ENCODE measurements at places on chromosomes 6 and 20. TPM values are rescaled to one million over a fixed set of nuclear protein-coding genes. Genes with fewer than 3 reads are reported as not detected.
A peak's percentile ranks its signal among the peaks of the same experiment; 100 is the strongest.

DNA sequence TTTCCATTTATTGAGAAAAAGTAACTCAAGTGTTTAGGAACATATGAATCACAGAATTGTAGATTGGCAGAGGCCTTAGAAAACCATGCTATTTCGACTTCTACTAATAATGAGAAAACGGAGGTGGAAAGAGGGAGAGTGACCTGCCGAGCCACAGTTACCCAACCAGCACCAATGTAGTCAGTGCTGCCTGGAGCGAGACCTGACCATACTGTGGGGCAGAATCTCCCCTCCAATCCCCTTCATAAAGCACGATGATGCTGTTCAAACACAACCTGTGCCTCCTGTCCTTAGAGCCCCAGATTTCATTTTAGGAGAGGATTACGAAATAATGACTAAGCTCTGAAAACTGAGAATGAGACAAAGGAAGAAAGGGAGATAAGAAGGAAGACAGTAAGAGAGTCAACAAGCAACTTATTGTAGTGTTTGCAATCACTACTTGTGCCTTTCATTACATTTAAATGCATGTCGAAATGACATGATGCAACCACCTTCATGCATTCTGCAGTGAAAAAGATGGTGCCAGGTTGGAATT lies 70.6 kb downstream of the ATXN1 start:
- peaks cover 14% of the 10 kb centered on the region for H3K36me3 ChIP-seq
- H3K27me3 ChIP-seq, result no peaks in the 10 kb centered on the region
- peak overlapping the region; percentile 70 for H3K27ac ChIP-seq
- DNase-seq, result no peak

Gene MUC22
- total RNA-seq, result not detected

DNA sequence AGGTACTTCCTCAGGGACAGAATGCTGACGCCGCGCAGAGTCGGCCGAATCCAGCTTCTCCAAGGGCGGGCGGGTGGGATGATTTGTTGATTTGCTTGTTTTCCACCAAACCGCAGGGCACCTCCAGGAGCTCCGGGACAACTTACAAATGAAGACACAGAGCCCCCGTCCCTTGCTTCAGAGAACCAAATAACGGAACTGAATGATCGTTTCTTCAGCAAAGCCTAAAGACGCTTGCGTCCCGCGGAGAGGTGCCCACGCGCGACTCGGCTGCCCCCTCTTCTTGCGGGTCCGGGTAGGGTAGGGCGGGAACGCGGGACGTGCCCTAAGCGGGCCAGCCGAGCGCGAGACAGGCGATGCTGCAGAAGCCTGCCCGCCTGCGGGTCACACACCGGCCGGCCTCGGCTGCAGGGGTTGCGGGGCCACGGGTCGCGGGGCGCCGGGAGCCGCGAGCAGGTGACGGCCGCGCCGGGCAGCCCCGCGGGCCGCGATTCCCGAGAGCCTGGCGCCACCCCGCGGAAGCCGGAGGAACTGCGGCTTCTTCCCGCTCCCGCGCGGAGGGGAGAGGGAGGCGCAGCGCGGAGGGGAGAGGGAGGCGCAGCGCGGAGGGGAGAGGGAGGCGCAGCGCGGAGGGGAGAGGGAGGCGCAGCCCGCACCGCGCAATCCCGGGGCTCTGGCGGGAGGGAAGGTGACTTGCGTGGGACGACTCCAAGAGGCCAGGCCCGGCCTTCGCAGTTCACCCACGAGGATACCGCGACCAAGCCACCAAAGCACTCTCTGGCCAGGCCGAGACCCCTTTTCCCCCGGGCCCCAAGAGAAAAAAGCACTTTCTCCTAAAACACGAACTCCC lies 7.7 kb upstream of the FOXF2 start:
- no peak overlapping the region for H3K4me3 ChIP-seq
- H3K27ac ChIP-seq, result peak overlapping the region; percentile 5
- H3K27me3 ChIP-seq, result peaks cover 76% of the 10 kb centered on the region
- DNase-seq, result peak; percentile 79
- H3K36me3 ChIP-seq, result peaks cover under 1% of the 10 kb centered on the region
- H3K4me1 ChIP-seq, result peaks cover 22% of the 10 kb centered on the region

DNA sequence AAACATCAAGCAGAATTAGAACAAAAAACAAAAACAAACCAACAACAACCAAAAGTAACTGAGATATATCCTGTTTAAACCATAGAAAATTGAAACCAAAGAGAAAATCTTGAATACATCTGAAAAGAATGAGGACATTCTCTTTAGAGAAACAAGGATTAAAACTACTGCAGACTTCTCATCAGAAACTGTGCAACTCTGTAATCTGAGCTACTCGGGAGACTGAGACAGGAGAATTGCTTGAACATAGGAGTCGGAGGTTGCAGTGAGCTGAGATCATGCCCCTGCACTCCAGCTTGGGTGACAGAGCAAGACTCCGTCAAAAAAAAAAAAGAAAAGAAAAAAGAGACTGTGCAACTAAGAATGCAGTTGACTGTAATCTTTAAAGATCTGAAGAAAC lies 153.4 kb downstream of the SYNDIG1 start:
- no peak overlapping the region for H3K27ac ChIP-seq
- H3K4me3 ChIP-seq, result no peak overlapping the region
- H3K36me3 ChIP-seq, result no peaks in the 10 kb centered on the region
- no peak for DNase-seq
- peaks cover under 1% of the 10 kb centered on the region for H3K4me1 ChIP-seq

Gene RHAG
- not detected for total RNA-seq

DNA sequence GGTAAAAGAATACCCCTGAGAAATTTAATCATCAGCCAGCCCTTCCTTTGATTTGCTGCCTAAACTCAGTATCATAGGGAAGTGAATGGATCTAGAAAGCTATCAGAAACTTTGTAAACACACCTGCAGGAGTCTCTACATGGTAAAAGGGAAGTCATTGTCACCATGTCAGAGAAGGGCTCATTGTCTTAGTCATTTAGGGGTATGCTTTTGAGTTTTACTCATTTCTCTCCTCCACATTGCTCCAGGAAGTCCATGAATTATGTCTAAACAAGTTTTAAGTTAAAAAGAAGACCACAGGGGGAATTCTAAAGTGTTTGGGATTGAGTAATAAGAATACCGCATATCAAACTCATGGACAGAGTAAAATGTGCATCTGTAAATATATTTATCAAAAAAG lies 2.5 kb downstream of the SLC17A1 start:
- H3K36me3 ChIP-seq, result no peaks in the 10 kb centered on the region
- H3K4me1 ChIP-seq, result no peaks in the 10 kb centered on the region
- H3K27me3 ChIP-seq, result peaks cover 44% of the 10 kb centered on the region
- H3K27ac ChIP-seq, result no peak overlapping the region

- H3K4me1 ChIP-seq, result peaks cover 1% of the 10 kb centered on the region
- H3K36me3 ChIP-seq, result no peaks in the 10 kb centered on the region
- no peaks in the 10 kb centered on the region for H3K27me3 ChIP-seq
- H3K4me3 ChIP-seq, result no peak overlapping the region
- H3K27ac ChIP-seq, result no peak overlapping the region
- DNase-seq, result no peak
Measured at GRCh38 chr20:62322492-62323041, 19.8 kb downstream of the ADRM1 start.

GRCh38 chr6:168041928-168042327 lies 37.1 kb downstream of the FRMD1 start:
- H3K27ac ChIP-seq, result no peak overlapping the region
- H3K4me1 ChIP-seq, result no peaks in the 10 kb centered on the region
- no peaks in the 10 kb centered on the region for H3K36me3 ChIP-seq
- no peak for DNase-seq

Gene GLP1R
- not detected for total RNA-seq

Gene CDH22
- total RNA-seq, result not detected

Gene OXT
- 0.68 TPM for total RNA-seq

DNA sequence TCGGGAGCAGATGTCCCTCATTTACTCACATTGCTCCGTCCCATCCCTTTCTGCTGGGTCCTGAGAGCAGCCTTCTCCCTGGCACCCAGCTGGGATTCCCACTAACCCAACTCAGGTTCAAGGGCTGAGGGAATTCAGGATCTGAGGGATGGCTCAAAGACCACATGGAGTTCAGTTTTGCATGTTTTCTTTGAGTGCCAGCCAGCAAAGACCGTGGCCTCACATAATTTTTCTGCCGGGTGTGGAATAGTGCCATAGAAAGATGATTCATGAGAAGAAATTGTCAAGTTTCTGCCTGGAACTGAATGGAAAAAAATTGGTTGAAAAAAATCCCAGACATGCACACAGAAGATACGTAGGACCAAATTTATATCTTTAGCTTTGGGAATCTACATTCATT lies 168.6 kb downstream of the CD83 start:
- H3K4me1 ChIP-seq, result peaks cover 20% of the 10 kb centered on the region
- no peak overlapping the region for H3K4me3 ChIP-seq
- H3K36me3 ChIP-seq, result peaks cover 3% of the 10 kb centered on the region
- no peak overlapping the region for H3K27ac ChIP-seq
- no peak for DNase-seq

Gene PLAGL2
- 20.8 TPM for total RNA-seq

Measured in activated naive CD8-positive, alpha-beta T cell treated with anti-CD3 and anti-CD28 coated beads, Interleukin-2, amount 10 ng/mL, durations not matched to agents 7 days and 5 days (primary cell).